Effector memory CD8-positive, alpha-beta T cell (primary cell): ENCODE measurements at places on chromosomes 6 and 20.
A peak's percentile ranks its signal among the peaks of the same experiment; 100 is the strongest.

DNA sequence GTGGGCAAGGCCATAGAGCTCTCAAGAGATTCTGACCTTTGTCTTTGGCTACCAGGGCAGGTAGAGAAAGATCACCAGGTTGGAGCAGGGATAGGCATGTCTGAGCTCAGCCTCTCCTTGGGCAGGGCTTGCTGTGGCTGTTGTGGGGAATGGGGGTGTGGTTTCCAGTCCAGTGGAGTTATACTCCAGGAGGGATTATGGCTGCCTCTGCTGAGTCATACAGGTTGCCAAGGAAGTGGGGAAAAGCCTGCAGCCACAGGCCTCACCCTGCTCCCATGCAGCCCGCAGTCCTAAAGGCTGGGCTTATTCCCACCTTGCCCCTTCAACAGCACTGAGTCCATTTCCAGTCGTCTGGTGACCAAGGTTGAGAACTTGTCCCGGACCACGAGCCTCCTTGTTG is 21.9 kb downstream of the MEP1A start:
- peaks cover 44% of the 10 kb centered on the region for H3K27me3 ChIP-seq
- no peak for DNase-seq
- no peak overlapping the region for H3K27ac ChIP-seq
- no peak overlapping the region for H3K4me3 ChIP-seq
- H3K36me3 ChIP-seq = no peaks in the 10 kb centered on the region
- H3K4me1 ChIP-seq = no peaks in the 10 kb centered on the region

DNA sequence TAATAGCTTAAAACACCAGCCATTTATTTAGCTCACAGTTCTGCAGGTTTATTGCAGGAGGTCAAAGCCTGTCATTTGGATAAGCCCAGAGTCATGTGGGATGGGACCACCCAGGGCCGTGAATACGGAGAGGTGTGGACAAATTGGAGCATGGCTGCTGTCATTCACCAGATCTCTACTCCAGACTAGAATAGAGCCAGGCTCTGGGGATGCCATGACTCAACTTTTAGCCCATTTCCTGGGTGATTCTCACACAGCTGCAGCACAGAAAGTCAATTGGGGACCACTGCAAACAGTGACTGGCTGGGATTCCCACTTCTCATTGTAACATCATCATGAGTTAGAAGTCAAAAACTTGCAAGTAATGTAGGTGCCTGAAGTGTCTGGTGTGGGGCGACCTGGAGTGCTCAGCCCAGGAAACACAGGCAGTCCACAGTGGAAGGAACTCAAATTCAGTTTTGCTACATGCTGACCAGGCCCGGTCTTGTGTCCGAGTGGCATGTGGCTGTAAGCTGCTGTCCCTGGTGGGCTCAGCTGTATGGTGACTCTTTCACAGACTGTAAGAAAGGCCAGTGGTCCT is 174.3 kb downstream of the SCP2D1 start:
- peaks cover 44% of the 10 kb centered on the region for H3K27me3 ChIP-seq
- peaks cover 3% of the 10 kb centered on the region for H3K36me3 ChIP-seq
- DNase-seq = no peak
- no peak overlapping the region for H3K4me3 ChIP-seq
- H3K4me1 ChIP-seq = no peaks in the 10 kb centered on the region

- H3K27me3 ChIP-seq = no peaks in the 10 kb centered on the region
- DNase-seq = peak; percentile 50
- H3K27ac ChIP-seq = peak overlapping the region; percentile 83
- H3K4me3 ChIP-seq = peak overlapping the region; percentile 86
Measured at GRCh38 chr20:63736893-63737694, 630 bp downstream of the LIME1 start.

- H3K36me3 ChIP-seq = peaks cover 12% of the 10 kb centered on the region
- H3K27me3 ChIP-seq = no peaks in the 10 kb centered on the region
- H3K4me1 ChIP-seq = peaks cover 67% of the 10 kb centered on the region
- no peak for DNase-seq
- H3K27ac ChIP-seq = peak overlapping the region; percentile 85
- peak overlapping the region; percentile 33 for H3K4me3 ChIP-seq
Measured at GRCh38 chr6:156866220-156867015, 89.2 kb downstream of the ARID1B start.

DNA sequence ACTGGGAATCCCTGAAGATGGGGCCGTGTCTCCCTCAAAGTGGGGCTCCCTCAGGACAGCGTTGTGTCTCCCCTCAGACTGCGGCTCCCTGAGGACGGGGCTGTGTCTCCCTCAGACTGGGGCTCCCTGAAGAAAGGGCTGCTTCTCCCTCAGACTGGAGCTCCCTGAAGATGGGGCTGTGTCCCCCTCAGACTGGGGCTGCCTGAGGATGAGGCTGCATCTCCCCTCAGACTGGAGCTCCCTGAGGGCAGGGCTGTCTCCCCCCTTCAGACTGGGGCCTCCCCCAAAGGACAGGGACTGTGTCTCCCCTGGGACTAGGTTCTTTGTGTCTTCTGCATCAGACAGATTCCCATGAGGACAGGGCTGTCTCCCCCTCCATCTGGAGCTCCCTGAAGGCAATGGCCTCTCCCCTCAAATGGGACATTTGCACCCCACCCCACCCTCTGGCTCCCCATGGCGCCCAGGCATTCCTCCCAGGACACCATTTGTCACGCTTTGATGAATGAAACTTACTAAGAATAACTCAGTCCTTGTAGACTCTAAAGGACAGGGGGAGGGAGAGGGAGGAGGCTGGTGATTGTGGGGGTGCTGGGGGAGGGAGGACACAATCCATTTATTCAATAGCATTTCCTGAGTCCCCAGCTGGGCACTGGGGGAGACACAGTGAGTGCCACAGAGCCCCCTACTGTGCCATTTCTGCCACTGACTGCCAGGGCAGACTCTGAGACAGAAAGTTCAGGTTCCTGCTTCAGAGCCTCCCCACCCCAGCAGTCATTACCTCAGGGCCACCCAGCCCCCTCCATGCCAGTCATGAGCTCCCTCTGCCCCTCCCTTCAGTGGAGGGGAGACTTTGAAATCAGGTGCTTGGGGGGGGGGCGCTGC is 122.4 kb downstream of the MRPL14 start:
- peaks cover 61% of the 10 kb centered on the region for H3K27me3 ChIP-seq
- H3K4me1 ChIP-seq = peaks cover 3% of the 10 kb centered on the region
- H3K4me3 ChIP-seq = no peak overlapping the region
- H3K36me3 ChIP-seq = no peaks in the 10 kb centered on the region
- no peak for DNase-seq

- peaks cover 17% of the 10 kb centered on the region for H3K27me3 ChIP-seq
- H3K27ac ChIP-seq = no peak overlapping the region
- no peaks in the 10 kb centered on the region for H3K4me1 ChIP-seq
Measured at GRCh38 chr6:114049367-114049966, 78.5 kb upstream of the HDAC2 start.

DNA sequence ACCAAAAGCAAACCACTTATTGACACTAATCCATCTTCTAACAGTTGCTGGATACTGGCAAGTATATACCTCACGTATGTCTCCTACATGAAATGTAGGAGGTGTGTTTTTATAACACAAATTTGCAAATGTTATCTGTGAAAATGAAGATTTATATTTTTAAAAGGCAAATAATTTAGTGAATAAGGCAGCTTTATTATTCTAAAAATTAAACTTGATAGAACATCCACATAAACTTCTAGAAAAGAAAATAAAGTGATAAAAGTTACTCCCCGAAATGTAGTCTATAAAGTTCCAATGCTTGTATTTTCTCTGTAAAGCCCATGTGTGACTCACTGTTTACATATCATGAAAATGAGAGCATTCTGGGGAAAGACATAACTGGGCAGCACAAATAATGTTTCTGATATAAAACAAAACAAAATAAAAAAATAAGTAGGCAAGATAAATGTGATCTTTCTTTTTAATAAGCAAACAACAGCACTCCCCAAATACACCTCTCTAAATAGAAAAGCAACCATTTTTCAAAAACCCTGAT is 84.4 kb downstream of the MAP7 start:
- no peak for DNase-seq
- H3K27me3 ChIP-seq = peaks cover 22% of the 10 kb centered on the region
- H3K4me3 ChIP-seq = no peak overlapping the region
- H3K27ac ChIP-seq = no peak overlapping the region
- no peaks in the 10 kb centered on the region for H3K36me3 ChIP-seq

DNA sequence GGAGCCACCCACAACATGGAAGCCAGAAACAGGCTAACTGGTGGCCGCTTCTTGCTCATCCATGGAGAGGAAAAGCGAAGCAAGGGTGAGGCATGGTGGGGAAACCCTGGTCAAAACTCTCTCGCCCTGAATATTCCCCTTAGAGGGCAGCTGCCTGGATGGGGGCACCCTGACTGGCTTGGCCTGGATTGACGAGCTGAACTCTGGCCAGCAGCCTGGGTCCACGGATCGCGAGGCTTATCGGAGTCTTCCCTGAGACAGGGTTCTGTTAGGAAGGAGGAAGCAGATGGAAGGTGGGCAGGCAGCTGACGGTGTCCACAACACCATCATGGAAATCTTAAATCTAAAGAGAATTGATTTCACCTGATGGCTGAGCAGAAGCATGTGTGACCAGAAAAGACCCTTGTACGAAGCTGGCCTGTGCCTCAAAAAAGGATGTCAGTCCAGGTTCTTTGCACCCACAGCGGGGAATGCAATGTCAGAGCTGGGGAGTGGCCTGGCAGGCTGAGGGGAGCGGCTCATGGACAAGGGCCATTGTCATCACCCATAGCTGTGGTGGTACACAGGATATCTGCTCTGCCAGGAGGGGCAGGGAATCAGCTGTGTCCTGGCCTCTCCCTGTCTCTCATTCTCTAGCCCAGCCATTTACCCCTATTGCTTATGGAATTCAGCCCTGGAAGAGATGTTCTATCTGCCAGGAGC is 109.4 kb upstream of the SNX9 start:
- H3K36me3 ChIP-seq = no peaks in the 10 kb centered on the region
- no peak overlapping the region for H3K27ac ChIP-seq
- no peak overlapping the region for H3K4me3 ChIP-seq
- H3K4me1 ChIP-seq = no peaks in the 10 kb centered on the region

DNA sequence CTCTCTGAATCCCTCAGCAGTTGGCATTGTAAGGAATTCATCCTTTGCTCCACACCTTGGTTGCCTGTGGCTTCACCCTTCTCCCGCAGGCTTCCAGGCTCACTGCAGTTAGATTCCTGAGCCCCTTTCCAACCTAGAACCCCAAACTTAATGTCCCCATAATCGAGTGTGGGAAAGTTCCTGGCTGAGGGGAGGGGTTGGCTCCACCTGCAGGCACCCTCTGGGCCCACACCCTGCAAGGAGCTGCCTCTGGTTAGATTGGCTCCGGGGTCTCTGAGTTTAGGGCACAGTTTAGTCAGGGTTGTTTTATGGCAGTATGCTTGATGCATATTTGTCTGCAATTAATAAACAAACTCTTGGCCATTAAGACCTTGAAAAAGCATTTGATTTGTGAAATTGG is 63.4 kb downstream of the MTHFD1L start:
- no peak for DNase-seq
- H3K27ac ChIP-seq = no peak overlapping the region
- H3K36me3 ChIP-seq = peaks cover 3% of the 10 kb centered on the region
- no peak overlapping the region for H3K4me3 ChIP-seq
- H3K27me3 ChIP-seq = no peaks in the 10 kb centered on the region
- no peaks in the 10 kb centered on the region for H3K4me1 ChIP-seq

- no peak overlapping the region for H3K4me3 ChIP-seq
- peaks cover 2% of the 10 kb centered on the region for H3K4me1 ChIP-seq
- DNase-seq = no peak
- no peaks in the 10 kb centered on the region for H3K27me3 ChIP-seq
- H3K27ac ChIP-seq = no peak overlapping the region
- no peaks in the 10 kb centered on the region for H3K36me3 ChIP-seq
Measured at GRCh38 chr20:41205313-41205712, 68.0 kb downstream of the PLCG1 start.

DNA sequence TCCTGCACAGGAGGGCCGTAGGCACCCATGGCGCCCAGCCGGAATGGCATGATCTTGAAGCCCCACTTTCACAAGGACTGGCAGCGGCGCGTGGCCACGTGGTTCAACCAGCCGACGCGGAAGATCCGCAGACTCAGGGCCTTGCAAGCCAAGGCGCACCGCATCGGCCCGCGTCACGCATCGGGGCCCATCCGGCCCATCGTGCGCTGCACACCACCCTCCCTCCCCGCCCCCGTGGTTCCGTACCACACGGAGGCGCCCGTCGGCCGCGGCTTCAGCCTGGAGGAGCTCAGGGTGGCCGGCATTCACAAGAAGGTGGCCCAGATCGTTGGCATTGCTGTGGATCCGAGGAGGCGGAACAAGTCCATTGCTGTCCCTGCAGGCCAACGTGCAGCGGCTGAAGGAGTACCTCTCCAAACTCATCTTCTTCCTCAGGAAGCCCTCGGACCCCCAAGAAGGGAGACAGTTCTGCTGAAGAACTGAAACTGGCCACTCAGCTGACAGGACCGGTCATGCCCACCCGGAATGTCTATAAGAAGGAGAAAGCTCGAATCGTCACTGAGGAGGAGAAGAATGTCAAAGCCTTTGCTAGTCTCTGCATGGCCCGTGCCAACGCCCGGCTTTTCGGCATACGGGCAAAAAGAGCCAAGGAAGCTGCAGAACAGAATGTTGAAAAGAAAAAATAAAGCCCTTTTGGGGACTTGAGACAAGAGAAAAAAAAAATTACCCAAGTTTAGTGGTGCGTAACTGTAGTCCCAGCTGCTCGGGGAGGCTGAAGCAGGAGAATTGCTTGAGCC is 9.9 kb upstream of the NCOA5 start:
- H3K27me3 ChIP-seq = peaks cover 43% of the 10 kb centered on the region
- no peak overlapping the region for H3K4me3 ChIP-seq
- no peak overlapping the region for H3K27ac ChIP-seq
- no peaks in the 10 kb centered on the region for H3K4me1 ChIP-seq

- peaks cover 11% of the 10 kb centered on the region for H3K36me3 ChIP-seq
- no peak for DNase-seq
- H3K4me1 ChIP-seq = peaks cover 43% of the 10 kb centered on the region
- H3K4me3 ChIP-seq = peak overlapping the region; percentile 64
Measured at GRCh38 chr6:20370801-20371200, 30.9 kb upstream of the E2F3 start.
